A549 treated with Hydrocortisone at 1 μM for 4 hours (cell line): ENCODE measurements at places on chromosomes 4 and X. TPM values are rescaled to one million over a fixed set of nuclear protein-coding genes. Genes with fewer than 3 reads are reported as not detected.

The ZNF732 gene
- not detected in 5 replicates for total RNA-seq

The GLOD5 gene
- not detected in 5 replicates for total RNA-seq

The MAML3 gene
- 11.6 to 16.7 TPM (median 13.6 TPM) in 5 replicates for total RNA-seq

The GPM6B gene
- total RNA-seq = 0.07 to 0.20 TPM (median 0.14 TPM) in 5 replicates

The ODAM gene
- total RNA-seq = not detected in 5 replicates

The ZCCHC4 gene
- 3.6 to 5.3 TPM (median 4.1 TPM) in 5 replicates for total RNA-seq

The PROM1 gene
- 0.39 to 0.56 TPM (median 0.52 TPM) in 5 replicates for total RNA-seq

The KLB gene
- total RNA-seq = 0.05 to 0.16 TPM (median 0.12 TPM) in 5 replicates

The ADH1B gene
- not detected in 5 replicates for total RNA-seq

The GALNTL6 gene
- total RNA-seq = 0.06 TPM in 2 of 5 replicates, not detected in the others

The APLN gene
- 0.82 to 1.1 TPM (median 0.85 TPM) in 5 replicates for total RNA-seq

The BEX4 gene
- 1.6 to 2.5 TPM (median 2.0 TPM) in 5 replicates for total RNA-seq

The SLC4A4 gene
- total RNA-seq = 1.0 to 1.9 TPM (median 1.3 TPM) in 5 replicates

The CLCN4 gene
- 3.6 to 5.9 TPM (median 4.3 TPM) in 5 replicates for total RNA-seq

The TRPC5OS gene
- total RNA-seq = not detected in 5 replicates

The EDNRA gene
- total RNA-seq = 0.23 to 0.43 TPM (median 0.36 TPM) in 5 replicates

The NKAP gene
- 6.4 to 7.6 TPM (median 7.4 TPM) in 5 replicates for total RNA-seq

The THAP6 gene
- total RNA-seq = 4.8 to 6.3 TPM (median 5.2 TPM) in 5 replicates

The TMEM144 gene
- total RNA-seq = 2.7 to 4.0 TPM (median 3.3 TPM) in 5 replicates
